Ammon's horn (tissue), 1 donor: ENCODE measurements at places on chromosomes 11 and 22.

GRCh38 chr11:72712168-72712751, 38.0 kb upstream of the PDE2A start:
- peak; percentile 84 for DNase-seq

- no peak for DNase-seq
Observed at GRCh38 chr11:223884-224283, 12.3 kb downstream of the SIRT3 start.

- DNase-seq, result no peak
Observed at GRCh38 chr22:27113641-27114040, 456.3 kb downstream of the MIAT start.

- DNase-seq, result no peak
Observed at GRCh38 chr11:106021181-106021966, 666 bp downstream of the MSANTD4 start.

DNA sequence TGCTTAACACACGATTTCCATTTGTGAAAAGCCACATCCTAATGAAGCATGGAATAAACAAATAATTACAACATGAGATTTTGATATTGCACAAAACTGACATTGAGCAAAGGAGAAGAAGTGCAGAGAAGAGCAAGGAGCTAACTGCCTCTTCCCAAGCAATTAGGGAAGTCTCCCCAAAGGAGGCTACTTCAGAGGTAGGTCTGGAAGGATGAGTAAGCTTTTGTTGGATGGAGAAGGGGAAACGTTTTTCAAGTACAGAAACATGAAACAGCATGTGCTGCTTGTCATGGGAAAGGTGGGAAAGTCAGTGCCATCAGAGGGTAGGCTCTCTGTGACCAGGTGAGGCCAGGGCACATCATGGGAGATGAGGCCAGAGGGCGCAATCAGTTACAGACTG, 132.2 kb upstream of the SESN3 start:
- DNase-seq, result no peak

- peak; percentile 79 for DNase-seq
Observed at GRCh38 chr11:36478700-36479329, 31.3 kb downstream of the TRAF6 start.
